RKO (cell line): ENCODE measurements at places on chromosomes 13 and 19.

- DNase-seq = no peak
These were observed 11.8 kb downstream of the IL17D start for GRCh38 chr13:20715330-20715712.

DNA sequence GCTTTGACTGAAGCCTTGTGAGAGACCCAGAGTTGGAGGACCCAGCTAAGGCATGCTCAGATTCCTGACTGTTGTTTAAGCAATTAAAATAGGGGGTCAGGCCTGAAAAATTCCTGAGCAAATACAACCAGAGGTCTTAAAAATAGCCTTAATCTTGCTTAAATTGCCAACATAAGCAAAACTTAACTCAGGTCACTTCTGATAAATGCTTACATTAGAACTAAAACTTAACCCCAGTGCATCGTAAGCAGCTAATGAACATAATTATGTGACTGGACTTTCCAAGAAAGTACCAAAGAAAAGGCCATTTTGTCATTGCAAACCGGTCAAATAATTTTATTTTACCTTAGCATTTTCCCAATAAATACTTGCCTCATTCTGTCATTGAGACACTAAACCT, 294.5 kb downstream of the ENOX1 start:
- DNase-seq = no peak

- DNase-seq = peak; percentile 93
These were observed at the start of gene ZNF845 for GRCh38 chr19:53333463-53334449. TSS of gene ZNF845 (plus strand) at chr19:53333749. CDS start at chr19:53341308, 7,559 bp downstream.

DNA sequence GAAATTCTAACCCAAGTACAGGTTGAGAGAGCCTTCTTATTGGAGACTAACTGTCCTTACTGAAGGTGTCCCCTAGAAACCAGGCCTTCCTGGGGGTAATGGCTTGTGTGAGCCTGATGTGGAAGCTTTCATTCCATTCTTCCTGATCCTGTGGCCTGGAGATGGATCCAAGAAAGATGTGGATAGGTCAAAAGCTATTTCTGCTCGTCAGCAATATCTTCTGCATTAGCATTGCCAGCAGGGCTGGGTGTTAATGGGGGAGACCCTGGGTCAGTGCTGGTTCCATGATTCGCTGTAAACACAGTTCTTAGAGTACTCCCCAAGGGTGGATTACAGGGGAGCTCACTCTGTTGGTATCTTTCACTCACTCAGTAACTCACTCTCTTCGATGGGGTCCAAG, 42.9 kb downstream of the CBY2 start:
- no peak for DNase-seq

DNA sequence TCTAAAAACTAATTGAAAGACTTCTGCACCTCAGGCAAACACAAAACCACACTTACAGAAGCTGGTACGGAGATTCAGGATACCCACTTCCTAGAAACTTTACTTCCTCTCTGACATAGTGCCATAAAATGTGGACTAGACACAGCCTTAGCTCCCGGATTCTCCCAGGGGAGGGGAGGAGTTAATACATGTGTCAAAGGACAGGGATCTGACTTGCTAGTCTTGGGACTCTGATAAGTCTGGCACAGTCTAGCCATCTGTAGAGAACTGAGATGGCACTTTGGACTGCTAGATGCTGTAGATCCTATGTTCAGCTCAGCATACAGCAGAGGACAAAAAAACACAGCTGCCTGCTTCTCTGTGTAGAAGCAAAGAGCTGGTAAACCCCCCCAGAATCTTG, 769.8 kb upstream of the MIR17HG start:
- no peak for DNase-seq

DNA sequence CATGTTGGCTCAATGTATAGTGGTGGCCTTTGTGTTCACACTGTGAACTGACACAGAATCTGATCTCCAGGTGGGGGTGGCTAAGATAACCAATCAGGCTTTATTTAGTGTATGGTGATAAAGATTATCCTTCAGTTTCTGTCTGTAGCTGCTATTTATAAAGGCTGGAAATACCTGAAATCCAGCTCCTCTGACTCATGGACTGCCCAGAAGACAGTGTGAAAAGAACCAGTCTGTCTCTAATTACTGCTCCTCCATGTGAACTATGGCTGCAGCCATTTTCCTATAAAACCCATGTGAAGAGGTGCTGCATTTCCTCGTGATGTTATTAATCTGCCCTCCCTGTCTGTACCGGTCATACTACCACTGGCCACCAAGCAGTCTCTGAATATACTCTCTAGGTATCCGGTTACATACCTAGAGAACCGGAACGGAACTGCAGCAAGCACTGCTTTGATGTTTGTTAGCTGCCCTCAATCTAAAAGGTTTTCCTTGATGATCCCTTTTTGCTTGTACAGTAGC, 238.0 kb downstream of the LHFPL6 start:
- no peak for DNase-seq

DNA sequence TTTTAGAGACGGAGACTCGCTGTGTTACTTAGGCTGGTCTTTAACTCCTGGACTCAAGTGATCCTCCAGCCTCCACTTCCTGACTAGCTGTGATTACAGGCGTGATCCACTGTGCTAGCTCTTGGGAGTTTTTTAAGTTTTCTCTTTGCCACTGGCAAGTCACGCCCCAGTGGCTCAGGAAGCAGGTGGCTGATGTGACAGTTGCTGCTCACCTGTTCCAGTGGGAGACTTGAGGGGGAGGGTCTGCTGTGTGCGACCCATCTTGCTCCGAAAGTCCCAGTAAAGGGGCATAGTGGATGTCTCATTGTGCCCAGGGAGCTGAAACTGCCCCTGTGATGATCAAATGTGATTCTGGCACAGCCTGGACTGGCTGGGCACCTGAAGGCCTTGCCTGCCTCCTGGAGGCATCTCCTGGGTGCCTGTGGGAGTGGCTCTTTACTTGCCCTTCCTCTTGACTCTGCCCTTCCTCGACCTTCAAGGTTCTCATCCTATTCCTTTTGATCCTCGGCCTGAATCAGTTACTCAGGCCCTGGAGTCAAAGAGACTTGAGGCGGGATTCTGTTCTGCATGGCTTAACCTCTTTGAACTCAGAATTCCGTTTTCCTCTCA, 7.8 kb downstream of the SMARCA4 start:
- DNase-seq = no peak

DNA sequence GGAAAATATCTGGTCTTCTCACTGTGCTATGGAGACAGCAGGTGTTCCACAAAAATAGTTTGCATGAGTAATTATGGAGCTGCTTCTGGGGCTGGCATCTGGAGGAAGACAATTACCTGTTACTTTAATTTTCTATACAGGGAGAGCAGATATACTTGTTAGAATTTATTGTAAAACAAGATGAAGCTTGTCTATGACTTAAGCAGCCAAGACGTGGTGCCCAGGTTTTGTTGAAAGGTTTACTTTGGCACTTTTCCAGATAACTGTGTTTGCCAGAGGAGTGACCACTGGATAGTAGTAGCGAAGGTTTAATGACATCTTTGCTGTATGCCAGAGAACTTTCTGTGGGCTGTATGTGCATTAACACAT, 134.5 kb upstream of the KL start:
- DNase-seq = no peak

DNA sequence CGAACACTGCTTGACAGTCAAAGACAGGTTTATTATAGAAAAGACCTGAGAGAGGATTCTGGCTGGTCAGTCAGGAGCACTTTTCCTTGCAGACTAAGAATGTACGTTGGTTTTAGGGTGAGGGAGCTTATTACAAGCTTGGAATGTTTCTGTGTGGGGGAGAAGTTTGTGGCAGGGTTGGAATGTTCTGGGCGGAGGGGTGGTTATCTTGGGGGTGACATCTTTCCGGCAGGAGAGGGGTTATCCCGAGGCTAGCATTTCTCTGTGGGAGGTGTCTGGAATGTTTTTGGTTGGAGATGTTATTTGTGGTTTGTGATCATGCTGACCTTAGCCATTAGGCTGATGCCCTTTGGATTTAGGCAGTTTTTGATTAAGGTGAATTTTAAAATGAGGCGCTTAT, 61.8 kb downstream of the ZNF136 start:
- DNase-seq = no peak

GRCh38 chr19:11041966-11042627, 47.2 kb upstream of the LDLR start:
- no peak for DNase-seq

GRCh38 chr13:23828866-23829265, 60.3 kb downstream of the MIPEP start:
- DNase-seq = no peak

DNA sequence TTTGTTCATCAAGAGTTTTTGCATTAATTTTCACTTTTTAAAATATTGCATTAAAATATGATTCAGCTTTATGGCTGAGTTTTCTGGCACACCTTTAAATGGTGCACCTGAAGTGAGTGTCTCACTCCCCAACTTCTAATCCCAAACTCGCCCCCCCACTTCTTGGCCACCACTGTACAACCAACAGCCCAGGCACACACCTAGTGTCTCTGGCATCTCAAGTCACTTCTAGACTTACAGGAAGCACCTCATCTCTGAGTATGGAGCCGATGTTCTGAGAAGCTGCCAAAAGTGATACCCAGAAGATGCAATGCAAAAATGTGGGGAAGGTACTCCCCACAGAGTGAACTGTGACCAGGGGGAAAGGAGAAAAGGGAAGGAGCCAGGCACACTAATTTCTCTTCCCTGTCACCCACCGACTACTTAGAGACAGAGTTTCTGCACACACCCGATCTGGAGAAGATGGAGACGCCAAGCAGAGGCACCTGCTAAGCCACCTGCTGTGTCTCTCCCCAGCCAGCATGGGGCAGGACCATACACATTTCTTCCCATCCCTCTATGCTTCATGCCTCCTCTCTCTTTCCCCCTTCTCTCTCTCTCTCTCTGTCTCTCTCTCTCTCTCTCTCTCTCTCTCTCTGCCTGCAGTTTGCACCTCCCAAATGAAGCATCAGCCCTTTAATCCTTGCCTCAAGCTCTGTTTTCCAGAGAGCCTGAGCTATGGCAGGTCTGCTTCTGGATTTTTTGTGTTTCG, 155.3 kb upstream of the ZNF507 start:
- DNase-seq = no peak

GRCh38 chr13:41494202-41494601, 36.9 kb downstream of the RGCC start:
- no peak for DNase-seq

GRCh38 chr13:74444161-74444571, 310.0 kb upstream of the KLF12 start:
- DNase-seq = no peak

- DNase-seq = peak; percentile 65
These were observed 104.7 kb upstream of the FREM2 start for GRCh38 chr13:38582133-38582532.

- no peak for DNase-seq
These were observed 2074.5 kb upstream of the PCDH20 start for GRCh38 chr13:63490149-63490548.

DNA sequence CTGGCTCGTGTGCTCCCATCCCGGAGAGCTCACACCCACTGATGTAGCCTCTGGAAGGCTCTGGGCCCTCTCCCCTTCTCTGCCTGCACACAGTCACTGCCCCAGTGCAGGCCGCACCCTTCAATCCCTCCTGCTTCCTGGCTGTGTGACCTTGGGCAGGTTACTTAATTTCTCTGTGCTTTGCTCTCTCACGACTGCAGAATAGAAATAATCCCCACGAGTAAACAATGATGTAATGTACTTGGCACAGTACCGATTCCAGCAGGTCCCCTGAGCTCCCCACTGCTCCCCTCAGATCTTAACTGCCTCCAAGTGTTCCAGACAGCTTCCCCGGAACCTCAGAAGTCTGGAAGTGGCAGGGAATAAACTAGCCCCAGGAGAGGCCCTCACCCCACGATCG, 16.1 kb downstream of the LIG1 start:
- no peak for DNase-seq

- DNase-seq = peak; percentile 1
These were observed 79.1 kb downstream of the ZNF254 start for GRCh38 chr19:24166055-24166454.

- DNase-seq = no peak
These were observed 19.7 kb downstream of the NEK5 start for GRCh38 chr13:52109116-52109670.

DNA sequence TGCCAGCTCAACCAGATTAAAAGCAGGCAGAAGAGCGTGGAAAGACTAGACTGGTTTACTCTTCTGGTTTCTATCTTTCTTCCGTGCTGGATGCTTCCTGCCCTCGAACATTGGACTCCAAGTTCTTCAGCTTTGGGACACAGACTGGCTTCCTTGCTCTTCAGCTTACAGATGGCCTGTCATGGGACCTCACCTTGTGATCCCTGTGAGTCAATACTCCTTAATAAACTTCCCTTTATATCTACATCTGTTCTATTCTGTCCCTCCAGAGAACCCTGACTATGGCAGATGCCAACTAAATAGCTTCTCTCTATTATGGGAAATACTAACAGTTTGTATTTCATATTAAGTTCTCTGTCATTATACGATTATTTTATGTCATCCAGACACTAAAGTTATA, 609.1 kb downstream of the LMO7 start:
- DNase-seq = no peak

- DNase-seq = no peak
These were observed 25.5 kb downstream of the SACS start for GRCh38 chr13:23408026-23408425.

GRCh38 chr19:11649941-11650340, 52.7 kb downstream of the ZNF627 start:
- no peak for DNase-seq

- no peak for DNase-seq
These were observed 264.8 kb upstream of the SPRY2 start for GRCh38 chr13:80605716-80606115.

GRCh38 chr13:50085063-50085462, 69.8 kb downstream of the KCNRG start:
- DNase-seq = peak; percentile 71

- DNase-seq = no peak
These were observed 6.0 kb upstream of the HAS1 start for GRCh38 chr19:51729781-51730180.

- DNase-seq = peak; percentile 74
These were observed 189.0 kb downstream of the LACC1 start for GRCh38 chr13:44068737-44069136.

DNA sequence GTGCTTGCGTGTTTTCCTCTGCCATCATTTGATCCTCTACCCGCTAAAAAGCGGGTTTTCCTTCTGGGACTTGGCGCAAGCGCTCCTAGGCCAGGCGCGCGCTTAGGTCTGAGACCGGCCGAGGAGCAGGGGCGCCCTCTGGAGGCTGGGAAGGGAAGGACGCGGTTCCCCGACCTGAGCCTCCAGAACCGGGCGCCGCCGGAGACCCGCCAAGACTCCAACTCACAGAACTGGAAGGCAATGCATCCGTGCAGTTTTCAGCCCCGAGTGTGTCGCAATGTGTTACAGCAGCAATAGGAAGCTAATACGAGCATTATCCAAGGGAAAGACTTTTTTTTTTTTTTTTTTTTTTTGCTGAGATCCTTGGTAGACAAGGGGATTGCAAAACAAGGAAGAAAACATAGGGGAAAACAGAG, 190.9 kb downstream of the COL4A1 start:
- DNase-seq = no peak

DNA sequence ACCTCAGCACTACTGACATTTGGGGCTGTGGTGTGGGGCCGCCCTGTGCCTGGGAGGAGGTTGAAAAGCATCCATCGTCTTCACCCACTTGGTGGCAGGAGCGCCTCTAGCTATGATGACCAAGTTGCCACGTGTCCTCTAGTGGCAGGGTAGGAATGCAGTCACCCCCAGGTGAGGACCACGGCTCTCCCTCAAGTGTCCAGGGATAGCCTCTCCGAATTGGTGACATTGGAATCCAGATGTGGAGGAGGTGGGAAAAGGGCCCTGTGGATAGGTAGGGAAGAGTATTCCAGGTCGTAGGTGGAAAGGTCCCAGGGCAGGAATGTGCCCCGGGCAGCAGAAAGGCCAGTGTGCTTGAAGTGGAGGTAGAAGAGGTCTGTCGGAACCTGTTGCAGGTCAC, 37.6 kb downstream of the ARHGEF18 start:
- no peak for DNase-seq

GRCh38 chr19:19860756-19861390, 4.8 kb upstream of the ZNF253 start:
- DNase-seq = no peak
